Fibroblast of the aortic adventitia (primary cell): ENCODE measurements at places on chromosomes 4 and X. TPM values are rescaled to one million over a fixed set of nuclear protein-coding genes. Genes with fewer than 3 reads are reported as not detected.
A peak's percentile ranks its signal among the peaks of the same experiment; 100 is the strongest.

Gene ADGRG2
- 0.18 and 0.25 TPM in 2 replicates for total RNA-seq

Gene GLRA2
- not detected in 2 replicates for total RNA-seq

Gene IGFBP7
- 263 and 2,449 TPM in 2 replicates for total RNA-seq

GRCh38 chr4:158005021-158005420, 167.8 kb downstream of the GASK1B start:
- DNase-seq: no peak

DNA sequence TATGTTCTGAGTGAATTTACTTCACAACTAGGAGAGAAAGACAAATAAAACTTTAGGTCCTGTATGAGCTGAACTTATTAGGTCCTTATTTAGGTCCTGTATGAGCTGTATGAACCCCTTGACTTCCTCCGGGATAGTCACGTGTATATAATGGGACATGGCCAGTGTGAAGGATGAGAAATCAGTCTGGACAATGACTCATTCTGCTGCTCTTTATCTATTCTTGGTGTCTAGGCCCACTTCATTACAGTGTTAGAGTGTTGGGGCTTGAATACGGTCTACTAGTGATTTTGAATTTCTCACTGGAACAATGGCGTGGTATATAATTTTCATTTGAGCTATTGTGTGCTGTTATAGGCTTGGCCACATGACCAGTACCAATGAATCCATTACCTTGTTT, 21.9 kb downstream of the STK26 start:
- DNase-seq: no peak

GRCh38 chrX:6856471-6856870, 291.0 kb upstream of the STS start:
- no peak for DNase-seq

- no peak for DNase-seq
Measured at GRCh38 chrX:110089656-110090403, 86.9 kb downstream of the TMEM164 start.

DNA sequence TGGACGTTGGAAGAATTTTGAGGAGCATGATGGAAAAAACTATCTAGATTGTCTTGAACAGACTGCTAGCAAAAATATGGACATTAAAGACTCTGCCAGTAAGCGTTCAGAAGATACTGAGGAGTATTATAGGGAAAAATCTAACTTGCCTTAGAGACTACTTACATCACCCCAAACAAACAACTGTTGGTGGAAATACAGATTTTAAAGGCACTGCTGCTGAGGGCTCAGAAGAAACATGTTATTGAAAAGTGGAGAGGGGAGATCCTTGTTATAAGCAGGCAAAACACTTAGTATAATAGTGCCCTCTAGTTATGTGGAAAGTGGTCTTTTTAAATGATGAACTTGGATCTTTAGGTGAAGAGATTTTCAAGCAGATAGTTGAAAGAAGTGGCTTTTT, 29.2 kb downstream of the MAD2L1 start:
- DNase-seq: no peak

GRCh38 chrX:57596109-57596508, 4.3 kb downstream of the ZXDB start:
- no peak for DNase-seq

GRCh38 chrX:15468036-15468435, 25.1 kb downstream of the PIR start:
- DNase-seq: peak; percentile 85

DNA sequence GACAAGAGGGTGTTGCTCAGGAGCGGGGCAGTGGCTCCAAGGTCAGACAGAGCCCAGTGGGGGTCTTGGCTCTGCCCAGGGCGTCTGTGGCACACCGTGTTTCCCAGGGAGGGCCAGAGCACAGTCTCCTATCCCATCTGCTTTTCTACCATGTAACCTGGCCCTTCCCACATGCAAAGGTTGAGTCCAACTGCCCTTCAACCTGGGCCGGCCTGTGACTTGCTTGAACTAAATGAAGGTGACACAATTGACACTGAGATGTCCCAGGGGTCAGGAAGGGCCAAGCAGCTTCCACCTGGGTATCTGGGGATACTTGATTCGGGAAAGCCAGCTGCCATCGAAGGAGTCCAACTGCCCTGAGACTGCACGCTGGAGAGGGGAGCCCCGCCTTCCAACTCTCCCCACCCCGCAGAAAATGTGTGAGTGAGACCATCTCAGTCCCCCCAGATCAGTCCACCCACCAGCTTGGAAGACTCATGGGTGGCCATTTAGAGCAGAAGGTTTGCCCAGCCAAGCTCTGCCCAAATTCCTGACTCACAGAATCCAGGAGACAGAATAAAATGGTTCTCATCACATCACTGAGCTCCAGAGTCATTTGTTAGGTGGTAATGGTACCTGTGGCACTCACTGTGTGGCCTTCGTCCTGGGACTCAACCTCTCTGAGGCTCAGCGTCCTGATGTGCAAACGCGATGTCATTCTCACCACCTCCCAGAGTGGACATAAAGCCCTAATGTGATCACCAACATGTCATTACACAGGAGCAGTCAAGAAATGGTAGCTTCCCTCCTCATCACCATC, 18.1 kb downstream of the PPP2R2C start:
- no peak for DNase-seq

DNA sequence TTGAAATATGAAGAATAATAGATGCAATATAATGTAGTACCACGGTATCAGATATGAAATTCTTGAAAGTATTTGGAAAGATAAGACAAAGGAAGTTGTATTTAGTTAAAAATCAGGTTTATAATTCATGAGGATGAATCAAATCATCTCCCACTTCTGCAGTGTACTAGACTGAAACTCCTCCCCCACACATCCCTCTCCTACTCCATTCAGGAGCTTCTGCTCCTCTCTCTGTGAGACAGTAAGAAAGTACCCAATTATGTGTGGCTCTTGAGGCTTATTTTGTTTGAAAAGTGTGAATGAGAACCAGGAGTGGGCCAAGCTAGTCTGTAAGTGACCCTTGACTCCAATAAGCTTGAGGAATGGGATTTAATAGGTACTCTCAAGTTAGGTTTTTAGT, 9.5 kb downstream of the SLAIN2 start:
- no peak for DNase-seq

DNA sequence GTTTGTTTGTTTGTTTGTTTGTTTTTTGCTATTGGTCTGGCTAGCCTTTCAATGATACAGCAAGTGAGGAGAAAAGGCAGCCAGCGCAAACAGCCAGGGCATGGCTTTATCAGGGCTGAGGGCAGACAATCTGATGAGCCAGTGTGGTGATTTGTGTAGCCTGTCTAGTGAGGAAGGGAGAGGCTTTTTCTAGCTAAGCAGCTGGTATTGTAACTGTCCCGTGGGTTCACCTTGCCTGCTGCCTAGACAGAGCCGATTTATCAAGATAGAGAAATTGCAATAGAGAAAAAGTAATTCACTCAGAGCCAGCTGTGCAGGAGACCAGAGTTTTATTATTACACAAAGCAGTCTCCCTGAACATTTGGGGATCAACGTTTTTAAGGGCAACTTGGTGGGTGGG, 28.2 kb upstream of the SHROOM4 start:
- DNase-seq: no peak

GRCh38 chrX:73876911-73877310, 313.9 kb downstream of the CHIC1 start:
- DNase-seq: no peak
